Ureter (tissue), 1 donor: ENCODE measurements at places on chromosomes 1 and 21. TPM values are rescaled to one million over a fixed set of nuclear protein-coding genes. Genes with fewer than 3 reads are reported as not detected.

IL22RA1 gene
- total RNA-seq = 0.21 TPM

LHX8 gene
- 0.21 TPM for total RNA-seq

- DNase-seq = no peak
Observed at GRCh38 chr1:182968151-182968741, 15.3 kb upstream of the SHCBP1L start.

- no peak for DNase-seq
Observed at GRCh38 chr1:197100677-197101076, 33.6 kb upstream of the F13B start.

DNA sequence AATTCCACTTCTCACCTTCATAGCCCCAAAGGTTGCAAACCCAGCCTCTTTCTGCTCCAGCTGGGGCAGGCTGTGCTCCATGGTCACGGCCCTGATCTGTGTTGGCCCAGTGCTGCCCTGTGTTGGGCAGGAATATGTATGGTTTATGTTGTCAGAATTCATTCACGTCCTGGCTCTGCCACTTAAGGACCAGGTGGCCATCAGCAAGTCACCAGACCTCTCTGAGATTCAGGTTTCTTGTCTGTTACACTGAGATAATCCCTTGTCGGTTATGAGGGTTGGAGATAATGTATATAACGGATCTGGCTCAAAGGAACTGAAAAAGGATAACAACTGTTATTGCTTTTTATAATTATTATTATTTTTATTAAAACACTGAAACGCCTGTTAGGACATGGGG lies 39.1 kb upstream of the SELENON start:
- no peak for DNase-seq

DNA sequence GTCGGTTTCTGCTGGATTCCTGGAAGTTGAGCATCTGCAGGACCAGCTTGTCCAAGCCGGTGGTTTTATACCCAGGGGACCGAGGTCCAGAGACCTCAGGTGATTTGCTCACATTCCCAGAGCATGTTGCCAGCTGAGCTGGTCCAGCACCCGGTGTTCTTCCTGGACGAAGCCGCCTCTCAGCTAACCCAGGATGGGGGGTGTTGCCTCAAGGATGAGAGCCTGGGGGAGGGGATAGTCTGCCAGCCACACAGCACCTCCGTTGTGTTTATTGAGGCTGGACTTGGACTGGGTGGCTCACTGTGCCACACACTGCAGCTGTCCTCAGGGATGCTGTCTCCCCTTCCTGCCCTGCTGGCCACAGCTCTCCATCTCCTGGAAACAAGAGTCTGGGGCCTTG lies 1.5 kb downstream of the TMEM201 start:
- DNase-seq = no peak

GRCh38 chr1:111225717-111226400 lies 1.7 kb upstream of the CHI3L2 start:
- no peak for DNase-seq

GRCh38 chr1:200036619-200037270 lies 9.2 kb downstream of the NR5A2 start:
- DNase-seq = no peak
